ENCODE measurements at places on chromosomes 2 and 18.

- DNase-seq, result no peak
Observed at GRCh38 chr2:66790651-66791181, 355.8 kb downstream of the MEIS1 start.

DNA sequence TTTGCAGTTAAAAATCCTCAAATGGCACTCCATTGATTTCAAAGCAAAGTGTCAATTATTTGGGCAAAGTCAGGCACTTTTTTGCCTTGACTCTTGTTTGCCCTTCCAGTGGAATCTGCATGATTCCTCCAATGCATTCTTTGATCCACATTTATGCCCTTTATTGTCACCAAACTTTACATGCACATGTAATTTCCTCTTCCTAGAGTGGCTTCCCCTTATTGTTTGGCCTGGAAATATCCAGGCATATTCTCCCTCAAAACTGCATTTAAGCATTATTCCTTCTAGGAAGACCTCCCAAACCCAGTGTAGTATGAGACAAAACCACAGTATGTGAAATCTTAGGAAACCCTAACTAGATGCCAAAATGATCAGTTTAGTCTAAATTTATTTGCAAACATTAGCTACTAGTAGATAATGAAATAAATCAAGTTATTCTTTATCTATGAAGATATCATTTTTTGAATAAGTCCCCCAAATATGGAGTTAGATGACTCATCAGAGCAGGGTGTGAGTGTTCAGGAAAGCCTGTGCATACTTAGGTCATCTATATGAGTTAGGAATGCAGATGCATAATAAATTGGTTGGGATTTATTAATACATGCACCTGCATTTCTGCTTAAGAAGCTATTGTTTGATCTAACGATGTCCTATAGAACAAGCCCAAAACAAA, 433.3 kb upstream of the TCF4 start:
- no peak for DNase-seq

GRCh38 chr2:176526995-176527901, 258.0 kb downstream of the MTX2 start:
- DNase-seq, result no peak

DNA sequence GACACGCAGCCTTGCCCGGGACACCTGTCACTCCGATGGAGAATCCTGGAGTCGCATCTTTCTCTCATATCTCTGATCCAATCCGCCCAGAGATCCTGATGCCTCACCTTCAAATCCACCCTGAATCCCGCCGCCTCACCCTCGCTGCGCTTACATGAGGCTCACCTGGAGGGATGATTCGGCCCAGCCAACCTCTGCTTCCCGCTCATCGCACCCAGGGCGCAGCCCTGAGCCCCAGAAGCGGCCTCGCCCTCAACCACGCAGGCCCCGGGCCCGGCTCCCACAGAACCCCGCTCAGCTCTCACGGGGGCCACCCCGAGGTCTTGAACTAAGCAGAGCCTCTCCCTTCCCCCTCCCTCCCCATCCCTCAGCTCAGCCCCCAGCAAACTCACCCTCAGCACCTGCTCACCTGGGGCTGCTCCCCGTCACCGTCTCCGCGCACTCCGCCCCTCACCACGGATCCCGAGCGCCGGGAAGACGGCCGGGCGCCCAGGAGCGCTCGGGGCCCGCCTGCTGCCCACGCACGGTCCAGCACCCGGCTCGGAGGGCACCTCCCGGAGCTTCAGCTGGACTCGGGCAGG, 160.0 kb downstream of the NDUFA10 start:
- no peak for DNase-seq

DNA sequence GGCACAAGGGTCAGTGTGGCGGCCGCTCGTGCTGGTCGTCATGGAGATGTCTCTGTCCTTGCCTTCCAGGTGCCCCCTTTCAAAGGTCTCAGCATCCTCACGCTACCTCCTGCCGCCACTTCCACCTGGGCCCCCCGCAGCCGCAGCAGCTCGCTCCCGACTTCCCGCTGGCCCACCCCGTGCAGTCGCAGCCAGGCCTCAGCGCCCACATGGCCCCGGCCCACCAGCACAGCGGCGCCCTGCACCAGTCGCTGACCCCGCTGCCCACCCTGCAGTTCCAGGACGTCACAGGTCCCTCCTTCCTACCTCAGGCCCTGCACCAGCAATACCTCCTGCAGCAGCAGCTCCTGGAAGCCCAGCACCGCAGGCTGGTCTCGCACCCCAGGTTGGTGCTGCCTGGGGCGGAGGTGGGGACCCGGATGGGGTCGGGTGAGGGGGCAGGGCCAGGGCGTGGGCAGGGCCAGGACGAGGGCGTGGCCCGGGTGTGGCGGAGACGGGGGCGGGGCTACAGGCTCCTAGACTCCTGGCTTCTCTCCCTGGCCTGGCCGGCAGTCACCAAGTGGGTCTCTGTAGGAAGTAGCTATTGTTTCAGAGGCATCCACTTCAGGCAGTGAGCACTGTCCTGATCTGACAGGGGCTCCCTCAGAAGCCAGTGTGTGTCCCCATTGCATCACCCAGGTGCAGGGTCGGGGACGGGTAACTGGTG, 223.7 kb downstream of the LOXHD1 start:
- no peak for DNase-seq

- no peak for DNase-seq
Observed at GRCh38 chr2:230680463-230681170, 32.0 kb upstream of the CAB39 start.

- no peak for DNase-seq
Observed at GRCh38 chr2:26507932-26508331, 30.0 kb upstream of the OTOF start.

All from substantia nigra (tissue), 51 donors.